Brain microvascular endothelial cell (primary cell): ENCODE measurements at places on chromosomes 4 and X.

- DNase-seq = no peak
Observed at GRCh38 chr4:79233820-79234219, 92.0 kb downstream of the NAA11 start.

- DNase-seq = peak; percentile 94
Observed at GRCh38 chr4:147361726-147362125, 119.2 kb upstream of the EDNRA start.

DNA sequence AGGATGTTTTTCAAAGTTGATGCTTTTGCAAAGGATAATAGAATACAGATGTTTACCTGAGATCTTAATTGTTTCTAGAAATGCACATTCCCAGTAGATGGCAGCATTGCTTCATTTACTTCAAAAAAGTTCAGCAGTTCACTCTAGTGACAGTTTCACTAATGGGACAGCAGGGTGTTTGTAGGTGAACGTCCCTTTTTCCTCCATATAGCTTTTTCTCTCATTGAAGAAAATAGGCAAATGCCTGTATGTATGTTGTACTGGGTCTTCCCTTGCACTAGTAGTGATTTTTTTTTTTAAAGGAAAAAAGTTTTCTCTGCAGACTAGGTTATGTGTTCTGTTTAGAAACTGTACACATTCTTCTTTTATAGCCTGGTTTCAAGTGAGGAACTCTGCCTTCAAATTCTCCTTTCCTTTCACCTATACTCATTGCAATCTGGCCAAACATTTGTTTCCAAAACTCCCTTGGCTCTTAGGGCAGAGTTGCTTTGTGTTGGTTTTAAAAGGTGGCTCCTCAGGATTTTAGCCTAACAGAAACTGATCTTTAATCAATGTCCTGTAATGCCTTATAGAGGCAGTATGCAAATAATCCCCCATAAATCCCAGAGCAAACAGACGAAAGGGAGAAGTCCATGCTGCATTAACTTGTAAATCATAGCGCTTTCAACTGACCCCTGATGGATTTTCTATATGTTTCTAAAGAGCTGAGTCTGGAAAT lies 86.3 kb downstream of the EGF start:
- DNase-seq = peak; percentile 43

GRCh38 chrX:103343105-103343504 lies 13.1 kb downstream of the TCEAL7 start:
- DNase-seq = peak; percentile 42

DNA sequence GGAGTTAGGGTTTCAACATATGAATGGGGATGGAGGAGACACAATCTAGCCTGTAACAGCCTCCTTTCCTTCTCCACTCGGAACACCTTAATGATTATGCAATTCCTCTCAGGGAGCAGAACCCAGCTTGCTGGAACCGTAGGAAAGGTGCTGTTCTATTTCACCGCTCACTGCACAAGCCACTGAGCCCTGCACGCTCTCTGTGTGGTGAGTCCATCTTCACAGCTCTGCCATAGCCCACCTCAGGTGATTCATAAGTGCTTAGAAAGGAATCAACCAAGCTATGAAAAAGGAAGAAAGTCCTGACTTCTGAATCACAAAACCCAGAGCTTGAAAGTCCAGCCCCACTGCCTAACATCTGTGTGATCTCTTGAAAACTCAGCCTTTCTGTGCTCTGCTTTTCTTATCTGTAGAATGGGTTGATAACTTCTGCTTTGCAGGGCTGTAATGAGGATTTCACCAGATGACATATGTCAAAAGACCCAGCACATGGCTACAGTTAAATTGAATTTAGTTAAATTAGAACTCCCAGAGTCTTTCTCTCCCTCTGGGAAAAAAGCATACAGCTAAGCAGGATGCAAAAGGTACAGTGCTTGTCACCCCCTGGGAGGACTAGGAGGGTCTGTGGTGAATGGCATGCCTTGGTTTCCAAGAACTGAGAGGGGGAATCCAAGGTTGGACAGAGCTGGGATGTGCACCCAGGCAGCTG lies 91.6 kb downstream of the WFS1 start:
- no peak for DNase-seq

DNA sequence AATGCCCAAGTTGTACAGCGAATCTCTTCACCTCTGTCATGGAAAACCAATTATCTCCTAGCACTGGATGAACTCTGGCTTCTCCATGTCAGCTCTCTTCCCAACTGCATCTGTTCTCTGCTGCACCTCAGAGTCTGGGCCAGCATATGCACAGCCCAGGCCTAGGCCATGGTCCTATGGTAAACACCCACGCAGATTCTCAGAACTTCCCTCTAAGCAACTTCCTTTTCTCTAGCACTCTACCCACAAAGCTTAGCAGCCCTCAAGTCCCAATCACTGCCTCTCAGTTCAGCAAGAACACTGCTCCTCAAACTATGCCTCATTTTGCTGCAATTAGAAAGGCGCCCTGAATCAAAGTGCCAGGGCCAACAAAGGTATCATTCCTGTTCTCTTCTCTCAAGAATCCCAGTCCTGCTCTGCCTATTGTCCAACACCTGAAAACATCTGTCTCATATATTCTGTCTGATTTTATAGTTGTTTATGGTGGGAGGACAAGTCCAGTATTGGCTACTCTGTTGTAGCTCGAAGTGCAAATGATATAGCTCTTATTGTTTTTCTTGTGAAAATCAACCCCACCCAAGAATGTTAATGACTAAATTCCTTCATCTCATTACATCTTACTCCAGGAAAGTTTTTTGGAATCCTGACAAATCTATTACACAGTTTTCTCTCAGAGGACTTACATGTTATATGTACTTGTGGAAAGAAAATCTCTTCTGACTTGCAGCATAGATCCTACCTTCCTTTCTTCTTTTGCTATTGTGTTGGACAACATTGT lies 85.4 kb downstream of the DCHS2 start:
- no peak for DNase-seq

- DNase-seq = no peak
Observed at GRCh38 chrX:1821846-1822245, 207.0 kb downstream of the ASMT start.

GRCh38 chrX:135572436-135572835 lies 52.0 kb downstream of the INTS6L start:
- DNase-seq = no peak

- DNase-seq = no peak
Observed at GRCh38 chrX:2370456-2370855, 130.3 kb downstream of the DHRSX start.

DNA sequence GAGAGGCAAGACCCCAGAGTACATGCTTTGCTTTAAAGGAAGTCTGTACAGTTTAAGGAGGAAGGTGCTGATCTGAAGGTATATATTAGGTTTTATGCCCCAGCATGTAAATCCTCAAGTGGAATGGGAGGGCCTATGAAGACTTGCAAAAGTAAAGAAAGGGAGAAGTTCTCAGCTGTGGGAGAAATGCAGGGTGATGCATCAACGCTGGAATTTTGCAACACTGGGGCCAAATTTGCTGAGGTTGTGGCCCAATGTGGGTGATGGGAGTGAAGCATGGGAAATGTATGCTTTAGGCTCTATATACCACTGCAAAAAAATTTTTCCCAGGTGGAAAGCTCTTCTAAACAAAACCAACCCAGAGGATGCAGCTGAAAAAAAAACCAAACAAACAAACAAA lies 33.8 kb upstream of the GPR174 start:
- no peak for DNase-seq

- no peak for DNase-seq
Observed at GRCh38 chr4:114287079-114287696, 307.7 kb upstream of the ARSJ start.

DNA sequence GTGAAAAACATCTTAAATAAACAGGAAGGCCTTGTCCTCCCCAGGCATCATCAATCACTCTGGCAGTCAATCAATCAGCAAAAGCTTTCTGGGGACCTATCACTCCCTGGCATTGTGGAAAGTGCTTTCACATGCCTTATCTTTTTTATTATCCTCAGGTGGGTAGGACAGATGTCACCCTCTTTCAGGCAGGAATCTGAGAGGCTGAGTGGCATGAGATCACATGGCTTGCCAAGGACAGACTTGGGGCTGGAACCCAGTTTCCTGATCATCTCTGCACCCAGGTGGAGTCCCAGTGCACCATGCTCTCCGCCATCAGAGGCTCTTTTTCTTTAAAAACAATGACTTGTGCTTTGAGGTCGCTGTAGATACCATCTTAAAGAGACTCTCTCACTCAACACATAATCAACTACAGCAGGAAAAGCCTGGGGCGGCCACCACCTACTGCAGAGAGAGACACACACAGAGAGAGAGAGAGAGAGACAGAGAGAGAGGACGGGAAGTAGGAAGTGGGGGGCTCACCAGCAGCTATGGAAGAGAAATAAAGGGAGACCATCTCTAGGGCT lies 282.7 kb downstream of the PTTG2 start:
- no peak for DNase-seq

GRCh38 chr4:145879598-145879997 lies 59.0 kb downstream of the ZNF827 start:
- no peak for DNase-seq

GRCh38 chr4:6280365-6280996 lies 10.8 kb downstream of the WFS1 start:
- no peak for DNase-seq

- no peak for DNase-seq
Observed at GRCh38 chr4:6852582-6852981, 57.0 kb upstream of the TBC1D14 start.

DNA sequence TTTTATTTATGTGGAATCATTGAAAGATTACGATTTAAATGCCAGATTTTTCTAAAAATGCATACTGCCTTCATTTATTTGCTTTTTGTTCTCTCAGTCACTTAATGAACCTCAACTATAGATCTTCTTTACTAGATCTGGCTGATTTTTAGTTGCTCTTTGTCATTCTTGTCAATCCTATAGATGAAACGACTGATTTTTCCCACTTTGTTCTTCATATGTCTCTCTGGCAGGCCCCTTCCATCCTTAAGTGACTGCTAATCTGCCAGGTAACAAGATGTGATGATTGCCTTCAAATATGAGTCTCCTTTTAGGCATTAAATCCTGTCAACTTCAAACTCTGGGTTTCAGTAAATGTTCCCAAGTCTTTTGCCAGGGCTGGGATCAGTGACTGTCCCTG lies 61.0 kb downstream of the ALG13 start:
- no peak for DNase-seq

GRCh38 chr4:46270986-46271596 lies 118.8 kb downstream of the GABRA2 start:
- DNase-seq = no peak

GRCh38 chr4:185933078-185933581 lies 121.1 kb upstream of the SORBS2 start:
- DNase-seq = peak; percentile 98

DNA sequence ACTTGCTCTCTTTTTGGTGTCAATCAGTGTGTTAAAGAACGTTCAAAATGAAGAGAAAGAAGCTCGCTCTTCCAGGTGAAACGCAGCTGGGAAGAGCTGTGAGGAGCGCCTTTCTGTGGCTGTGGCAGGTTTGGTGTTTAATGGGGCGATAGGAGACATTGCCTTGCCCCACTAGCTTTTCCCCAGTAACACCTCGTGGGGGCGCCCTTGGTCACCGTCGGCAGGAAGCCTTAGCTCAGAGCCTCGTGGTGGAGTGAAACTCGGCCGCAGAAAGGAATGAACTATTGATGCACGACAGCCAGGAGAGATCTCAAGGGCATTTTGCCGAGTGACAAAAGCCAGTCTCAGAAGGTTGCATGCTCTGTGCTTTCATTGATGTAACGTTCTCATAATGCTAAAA lies 65.1 kb downstream of the GPR143 start:
- no peak for DNase-seq

GRCh38 chr4:141356963-141357335 lies 136.3 kb downstream of the ZNF330 start:
- DNase-seq = no peak

GRCh38 chr4:8167815-8168214 lies 9.2 kb upstream of the ABLIM2 start:
- DNase-seq = no peak

- DNase-seq = no peak
Observed at GRCh38 chrX:25650216-25650820, 487.8 kb upstream of the MAGEB18 start.

DNA sequence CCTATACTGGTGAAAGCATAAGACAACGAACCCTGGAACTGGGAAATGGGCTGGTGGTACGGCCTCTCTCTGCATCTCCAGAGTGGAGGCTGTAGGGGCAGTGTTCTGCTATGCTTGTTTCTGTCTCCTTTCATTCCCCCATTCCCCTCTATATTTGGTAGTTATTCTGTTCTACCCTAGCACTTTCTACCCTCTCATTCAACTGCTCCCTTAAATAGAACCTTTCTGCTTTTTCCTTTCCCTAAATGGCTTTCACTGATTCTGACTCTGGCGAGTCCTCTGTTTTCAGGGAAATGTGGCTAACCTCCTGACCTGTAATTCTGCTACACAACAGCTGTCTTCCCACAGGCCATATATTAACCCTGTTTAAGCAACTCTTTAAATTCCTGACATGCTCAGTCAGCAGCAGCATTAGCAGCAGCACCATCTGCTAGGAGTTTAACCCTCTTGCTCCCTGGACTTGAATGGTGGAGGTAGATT lies 94.2 kb downstream of the CXCL13 start:
- DNase-seq = peak; percentile 83

GRCh38 chrX:153882086-153882498 lies 3.9 kb downstream of the L1CAM start:
- DNase-seq = peak; percentile 5

DNA sequence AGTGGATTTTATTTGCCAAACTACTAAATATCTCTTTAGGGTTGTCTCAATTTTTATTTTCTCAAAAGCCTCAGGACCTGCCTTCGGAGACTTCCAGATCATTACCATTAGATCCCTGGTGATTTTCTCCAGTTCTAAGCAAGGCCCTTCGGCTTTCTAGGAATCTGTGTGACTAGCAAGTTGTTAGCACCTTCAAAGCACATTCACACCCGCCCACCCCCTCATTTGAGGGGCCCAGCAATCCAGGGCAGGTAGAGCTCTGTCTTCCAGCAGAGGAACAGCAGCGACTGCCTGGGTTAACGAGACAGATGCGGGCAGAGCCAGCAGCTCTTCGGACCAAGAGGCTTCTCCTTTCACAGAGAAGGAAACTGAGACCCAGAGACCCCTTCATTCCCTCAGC lies 2.0 kb downstream of the WDR1 start:
- no peak for DNase-seq

DNA sequence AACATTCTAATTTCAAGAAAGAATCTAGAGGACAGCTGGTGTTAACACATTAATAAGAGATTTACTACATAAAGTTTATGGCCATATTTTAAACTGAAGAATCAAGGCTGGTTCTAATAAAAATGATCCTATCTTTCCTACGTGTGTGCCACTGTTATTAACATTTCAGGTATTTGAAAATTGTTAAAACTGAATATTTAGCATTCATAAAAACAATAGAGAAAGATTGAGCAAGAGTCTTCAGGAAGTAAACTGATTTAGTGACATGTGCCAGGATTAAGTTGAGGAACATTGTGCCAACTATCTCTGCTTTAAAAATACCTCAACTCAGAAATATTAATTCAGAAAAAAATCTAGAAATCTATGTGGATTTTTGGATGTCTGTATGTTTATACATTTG lies 810.1 kb downstream of the FAT4 start:
- no peak for DNase-seq

- no peak for DNase-seq
Observed at GRCh38 chr4:52052475-52052780, 1.3 kb downstream of the SPATA18 start.

DNA sequence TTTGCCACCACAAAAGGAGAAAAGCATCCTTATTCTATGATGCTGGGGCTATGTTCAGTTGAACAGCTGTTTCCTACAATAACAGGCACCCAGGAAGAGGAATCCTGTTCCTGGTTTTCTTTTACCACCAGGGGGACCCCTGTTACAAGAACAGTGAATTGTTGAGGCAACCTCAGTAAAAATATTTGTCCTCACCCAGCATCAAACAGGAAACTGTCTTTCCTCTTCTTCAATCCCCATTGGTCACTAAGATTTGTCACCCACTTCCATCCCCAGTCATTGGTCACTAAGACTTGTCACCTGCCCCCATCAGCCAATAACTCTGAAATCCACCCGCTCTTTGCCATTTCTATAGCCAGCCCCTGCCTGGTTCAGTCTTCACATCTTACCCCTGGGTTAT lies 143.5 kb upstream of the GALNT7 start:
- peak; percentile 87 for DNase-seq
